Activated T-helper 1 cell treated with Interleukin-2 at 50 U/mL for 16 hours (primary cell): ENCODE measurements at places on chromosomes 12 and 14.

DNA sequence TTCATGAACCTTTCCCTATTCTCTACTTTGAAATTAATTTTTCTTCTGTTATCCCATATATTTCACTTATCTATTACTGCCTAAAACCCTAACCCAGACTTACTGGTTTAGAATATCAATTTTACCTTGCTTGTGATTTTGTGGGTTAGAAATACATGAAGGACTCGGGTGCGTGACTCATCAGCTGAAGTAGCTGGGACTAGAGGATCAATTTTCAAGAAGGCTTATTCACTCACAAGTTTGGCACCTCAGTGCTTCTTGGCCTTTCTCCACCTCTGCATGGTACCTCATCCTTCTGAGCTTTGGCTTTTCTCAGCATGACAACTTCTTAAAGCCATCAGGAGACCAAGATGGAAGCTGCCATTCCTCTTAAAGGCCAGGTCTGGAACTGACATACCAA lies 57.8 kb downstream of the TMEM117 start:
- no peak for DNase-seq

GRCh38 chr14:92026548-92027190 lies 13.2 kb downstream of the TRIP11 start:
- DNase-seq, result no peak

DNA sequence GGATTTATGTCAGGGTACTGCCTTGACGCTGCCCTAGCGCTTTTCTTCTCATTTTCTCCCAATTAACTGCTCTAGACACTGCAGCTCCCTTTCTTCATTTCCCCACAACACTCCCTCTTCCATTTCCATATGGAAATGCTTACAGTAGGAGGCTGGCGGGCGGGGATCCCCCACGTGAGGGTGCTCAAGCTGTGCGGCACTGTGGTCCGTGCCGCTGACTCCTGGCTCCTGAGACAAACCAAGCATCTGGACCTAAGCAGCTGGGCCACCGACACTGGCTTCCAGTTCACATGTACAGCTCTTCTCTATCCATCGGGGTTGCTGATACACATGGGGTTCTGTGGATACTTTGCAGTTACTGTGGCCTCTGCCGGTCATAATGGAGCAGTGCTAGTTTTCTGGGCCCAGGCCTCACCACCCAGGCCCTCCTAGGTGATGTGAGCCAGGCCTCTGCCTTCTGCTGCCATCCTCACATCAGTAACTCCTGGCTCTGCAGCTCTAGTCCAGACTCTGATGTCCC lies 20.2 kb downstream of the TCHP start:
- DNase-seq, result no peak

DNA sequence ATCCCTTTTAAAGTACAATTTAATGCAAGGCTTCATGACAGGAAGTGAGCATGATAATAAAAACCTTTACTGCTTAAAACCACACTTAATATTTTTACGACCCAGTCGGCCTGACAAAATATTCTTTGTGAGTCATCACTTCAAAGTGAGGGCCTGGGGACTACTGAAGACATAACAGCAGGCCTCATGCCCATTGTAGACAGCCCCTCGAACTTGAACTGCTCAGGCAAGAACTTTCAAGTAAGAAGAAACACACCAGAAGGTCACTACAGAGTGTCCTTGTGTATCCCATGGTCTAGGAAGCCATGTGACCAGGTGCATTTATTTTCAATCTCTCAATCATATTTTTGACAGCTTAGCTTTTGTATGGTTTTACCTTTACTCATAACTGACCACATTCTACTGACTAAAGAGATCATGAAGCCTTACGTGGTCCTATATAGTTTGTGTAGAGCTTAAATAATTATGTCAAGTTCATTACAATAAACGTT lies 61.4 kb upstream of the MANSC4 start:
- no peak for DNase-seq

DNA sequence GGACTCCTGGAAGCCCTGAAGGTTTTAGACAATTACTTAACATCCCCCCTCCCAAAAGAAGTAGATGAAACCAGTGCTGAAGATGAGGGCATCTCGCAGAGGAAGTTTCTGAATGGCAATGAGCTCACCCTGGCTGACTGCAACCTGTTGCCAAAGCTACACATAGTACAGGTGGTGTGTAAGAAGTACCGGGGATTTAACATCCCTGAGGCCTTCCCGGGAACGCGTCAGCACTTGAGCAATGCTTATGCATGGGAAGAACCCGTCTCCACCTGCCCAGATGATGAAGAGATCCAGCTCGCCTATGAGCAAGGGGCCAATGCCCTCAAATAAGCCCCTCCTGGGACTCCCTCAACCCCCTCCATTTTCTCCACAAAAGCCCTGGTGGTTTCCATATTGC lies 10.6 kb upstream of the SPPL3 start:
- no peak for DNase-seq

GRCh38 chr14:52833891-52834290 lies 42.5 kb upstream of the GNPNAT1 start:
- no peak for DNase-seq

DNA sequence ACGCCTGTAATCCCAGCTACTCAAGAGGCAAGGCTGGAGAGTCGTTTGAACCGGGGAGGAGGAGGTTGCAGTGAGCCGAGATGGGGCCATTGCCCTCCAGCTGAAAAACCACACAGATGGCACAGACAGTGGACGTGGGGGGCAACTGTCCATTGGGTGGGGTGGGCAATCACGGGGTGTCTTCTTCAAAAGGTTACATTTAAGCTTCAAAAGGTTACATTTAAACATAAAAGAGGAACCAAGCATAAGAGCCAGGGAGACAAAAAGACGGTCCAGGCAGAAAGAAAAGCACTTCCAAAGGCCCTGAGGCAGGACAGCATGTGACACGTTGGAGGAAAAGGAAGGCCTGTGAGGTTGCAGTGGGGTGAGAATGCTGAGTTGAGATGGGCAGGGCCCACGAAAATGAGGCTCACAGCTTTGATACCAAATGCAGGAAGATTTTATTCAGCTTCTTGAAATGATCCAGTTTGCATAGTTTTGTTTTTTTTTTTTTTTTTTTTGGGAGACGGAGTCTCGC lies 10.7 kb downstream of the SCARB1 start:
- DNase-seq, result no peak

DNA sequence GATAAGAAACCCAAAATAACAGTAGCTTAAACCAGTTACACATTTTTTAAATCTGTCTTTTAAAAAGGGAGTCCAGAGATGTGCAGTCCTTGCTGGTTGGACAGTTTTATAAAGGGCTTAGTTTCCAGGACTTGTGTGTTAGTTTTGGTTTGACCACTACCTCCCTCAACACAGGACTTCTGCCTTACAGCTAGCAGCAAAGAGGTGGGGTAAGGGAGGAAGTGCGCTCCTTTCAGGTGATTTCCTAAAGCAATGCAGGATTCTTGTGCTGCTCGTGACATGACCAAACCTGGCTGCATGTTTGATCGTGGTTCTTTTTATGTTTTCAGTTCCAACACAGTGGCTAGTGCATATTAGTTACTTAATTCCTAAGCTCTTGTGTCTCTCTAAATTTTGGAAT lies 266.2 kb downstream of the TMTC2 start:
- DNase-seq, result no peak

DNA sequence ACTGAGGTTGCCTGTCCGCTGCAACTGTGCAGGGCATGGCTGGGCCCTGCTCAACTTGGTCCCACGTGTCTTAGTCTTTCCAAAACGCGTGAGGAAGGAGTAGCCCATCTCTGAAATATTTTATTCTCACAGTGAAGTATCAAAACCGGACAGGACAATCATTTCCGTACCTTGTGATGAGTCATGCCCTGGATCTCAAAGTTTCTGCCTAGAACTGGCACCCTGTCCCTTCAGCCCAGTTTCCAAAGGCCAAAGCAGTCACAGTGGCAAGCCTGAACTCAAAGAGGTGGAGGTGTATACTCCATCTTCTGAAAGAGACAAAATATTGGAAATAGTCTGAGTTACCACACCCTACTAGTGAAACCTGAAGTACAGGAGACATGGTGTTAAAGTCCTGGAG lies 28.5 kb upstream of the SRGAP1 start:
- DNase-seq, result no peak

- DNase-seq, result no peak
These were observed 342.5 kb downstream of the TMEM132D start for GRCh38 chr12:129561304-129561703.

- no peak for DNase-seq
These were observed 10.9 kb upstream of the KRT77 start for GRCh38 chr12:52713960-52714886.

DNA sequence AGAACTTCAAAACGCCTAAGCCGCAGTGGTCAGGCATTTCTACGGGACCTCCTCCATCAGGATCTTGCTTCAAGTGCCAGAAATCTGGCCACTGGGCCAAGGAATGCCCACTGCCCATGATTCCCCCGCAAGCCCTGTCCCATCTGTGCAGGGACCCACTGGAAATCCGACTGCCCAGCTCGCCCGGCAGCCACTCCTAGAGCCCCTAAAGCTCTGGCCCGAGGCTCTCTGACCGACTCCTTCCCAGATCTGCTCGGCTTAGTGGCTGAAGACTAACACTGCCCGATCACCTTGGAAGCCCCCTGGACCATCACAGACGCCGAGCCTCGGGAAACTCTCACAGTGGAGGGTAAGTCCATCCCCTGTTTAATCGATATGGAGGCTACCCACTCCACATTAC lies 1113.0 kb upstream of the TMEM132C start:
- no peak for DNase-seq

DNA sequence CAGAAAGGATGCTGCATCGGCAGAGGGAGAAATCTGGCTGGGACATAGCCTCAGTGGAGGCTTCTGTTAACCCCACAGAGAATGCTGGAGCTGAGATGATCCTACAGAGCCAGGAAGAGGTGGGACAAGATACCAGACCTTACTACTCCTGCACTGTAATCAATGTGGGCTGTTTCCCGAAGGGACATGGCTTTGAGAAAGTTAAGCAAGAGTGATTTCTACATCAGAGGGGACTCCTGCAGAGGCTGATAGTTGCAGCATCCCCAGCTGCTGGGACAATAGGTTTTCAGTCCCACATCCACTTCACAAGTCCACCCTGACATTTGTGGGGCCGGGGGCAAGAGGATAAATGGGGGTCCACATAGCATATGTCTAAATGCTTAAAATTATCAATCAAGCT lies 22.5 kb upstream of the CMKLR1 start:
- no peak for DNase-seq

GRCh38 chr12:85621041-85621440 lies 215.2 kb downstream of the RASSF9 start:
- DNase-seq, result no peak
